Activated CD4-positive, alpha-beta T cell treated with anti-CD3 and anti-CD28 coated beads, Interleukin-2, amount 50 U/mL, for 48 hours (primary cell): ENCODE measurements at places on chromosomes 7 and 10.

GRCh38 chr7:552868-553635 lies 33.4 kb upstream of the PDGFA start:
- no peak for DNase-seq

DNA sequence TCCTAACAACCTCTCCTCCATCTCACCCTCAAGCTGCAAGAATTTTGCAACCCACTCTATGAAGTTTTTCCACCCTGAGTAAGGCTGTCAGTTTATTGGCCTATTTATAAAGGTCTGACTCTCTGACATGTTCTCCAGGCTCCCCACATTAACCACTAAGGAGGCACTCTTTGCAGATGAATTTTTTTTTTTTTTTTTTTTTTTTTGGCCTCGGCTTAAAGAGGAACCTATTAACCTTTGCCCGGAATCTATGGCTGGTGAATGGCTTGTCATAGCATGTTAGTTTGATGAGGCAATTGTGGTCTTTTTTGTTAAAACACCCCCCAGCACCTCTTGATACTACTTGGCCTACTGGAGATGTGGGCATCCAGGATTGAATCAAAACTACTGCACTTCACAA lies 57.1 kb downstream of the TBXAS1 start:
- DNase-seq, result no peak

GRCh38 chr10:70367195-70367796 lies 15.1 kb downstream of the LRRC20 start:
- DNase-seq, result no peak

DNA sequence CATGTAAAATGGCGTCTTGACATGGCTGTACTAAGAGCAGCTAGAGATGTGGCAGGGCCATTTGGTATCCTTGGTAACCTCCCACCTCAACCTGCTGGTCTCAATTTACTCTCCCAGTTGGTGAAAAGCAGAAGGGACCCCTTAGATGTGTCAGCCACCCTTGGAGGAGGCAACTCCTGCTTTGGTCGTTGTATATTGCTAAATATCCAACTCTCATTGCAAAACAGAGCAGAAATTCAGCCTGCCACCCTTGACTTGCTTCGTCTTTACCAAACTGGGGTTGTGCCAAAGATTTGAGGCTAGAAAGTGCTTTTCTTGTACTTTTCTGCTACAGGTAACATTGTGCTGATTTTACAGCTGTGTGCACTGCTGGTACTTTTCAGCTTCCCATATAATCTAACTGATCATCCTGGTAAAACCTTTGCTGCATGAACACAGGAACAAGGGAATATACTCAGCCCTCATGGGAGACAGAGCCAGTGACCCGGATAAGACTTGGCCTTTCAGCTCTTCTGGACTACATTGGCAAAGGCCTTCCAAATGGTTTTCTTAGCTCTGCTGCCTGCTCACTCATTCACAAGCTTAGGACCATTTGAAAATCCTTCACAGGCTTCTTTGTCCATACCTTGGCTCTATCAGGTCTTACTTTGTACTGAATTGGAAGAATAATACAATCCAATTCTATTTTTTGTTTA lies 2.2 kb upstream of the VSTM4 start:
- DNase-seq, result no peak

DNA sequence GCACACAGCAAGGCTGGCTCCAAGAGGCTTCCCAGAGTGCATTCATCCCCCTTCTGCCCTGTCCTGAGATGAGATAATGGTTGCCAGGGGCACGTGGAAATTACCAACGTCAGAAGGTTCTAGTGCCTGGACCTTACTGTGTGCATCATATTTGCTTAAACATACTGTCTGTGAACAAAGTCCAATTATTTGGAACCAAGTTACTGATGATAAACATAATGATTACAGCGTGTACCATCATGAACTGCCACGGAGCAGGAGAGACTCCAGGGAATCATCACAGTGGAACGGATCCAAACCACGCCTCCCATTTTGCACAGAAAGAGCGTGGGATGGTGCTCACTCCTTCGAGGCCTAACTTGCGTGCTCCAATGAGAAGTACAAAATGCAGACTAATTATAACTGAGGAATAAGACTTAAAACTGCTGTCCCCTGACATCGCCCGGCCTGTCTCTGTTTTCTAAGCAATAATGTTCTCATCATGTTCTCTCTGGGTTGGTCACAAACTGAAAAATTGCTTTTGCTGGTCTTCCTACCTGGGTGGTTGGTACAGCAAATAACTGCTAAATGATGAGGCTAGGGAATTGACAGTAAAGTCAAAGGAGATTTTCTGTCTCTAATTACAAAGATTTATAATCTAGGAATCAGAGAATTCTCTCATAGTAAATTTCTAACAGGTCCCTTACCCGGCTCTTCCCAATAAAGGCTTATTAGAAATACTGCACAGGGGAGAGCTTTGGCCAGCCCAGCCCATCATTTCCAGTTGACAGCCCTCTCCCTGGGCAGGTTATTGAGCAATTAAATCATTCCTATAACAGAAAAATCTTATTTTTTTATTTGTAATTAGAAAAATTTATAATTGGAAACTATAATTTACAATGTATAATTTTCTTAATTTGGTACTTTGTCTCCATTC lies 182.2 kb downstream of the CAMK1D start:
- DNase-seq, result no peak
